HuH-7 (cell line): ENCODE measurements at places on chromosomes 7 and 10.

DNA sequence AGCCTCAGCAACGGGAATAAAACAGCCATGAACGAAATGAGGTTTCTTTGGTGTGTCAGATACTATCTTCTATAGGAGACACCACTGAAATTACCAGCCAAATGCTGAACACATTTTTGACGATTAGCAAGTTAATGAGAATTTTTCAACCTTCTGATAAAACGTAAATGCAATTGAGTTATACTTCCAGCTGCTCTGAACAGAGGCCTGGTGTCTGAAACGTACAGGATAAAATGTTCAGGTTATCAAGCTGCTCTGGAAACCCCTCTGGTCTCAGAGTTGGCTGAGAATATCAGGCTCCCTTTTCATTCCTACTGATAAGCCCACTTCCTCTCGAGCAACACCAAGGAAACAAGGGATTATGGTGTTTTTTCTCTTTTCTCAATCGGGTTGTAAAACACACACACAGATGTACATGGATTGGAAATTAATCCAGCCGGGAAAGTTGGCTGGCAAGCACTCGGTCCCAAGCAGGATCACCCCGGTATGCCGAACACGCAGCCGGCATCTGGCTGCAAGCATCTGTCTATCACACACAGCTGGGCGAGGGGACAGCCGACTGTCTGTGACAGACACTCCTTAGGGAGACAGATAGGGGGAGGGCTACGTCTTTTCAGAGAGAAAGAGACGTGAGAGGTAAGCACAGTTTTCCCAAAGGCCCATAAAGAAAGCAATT lies 171.8 kb downstream of the PRKAG2 start:
- DNase-seq = no peak

DNA sequence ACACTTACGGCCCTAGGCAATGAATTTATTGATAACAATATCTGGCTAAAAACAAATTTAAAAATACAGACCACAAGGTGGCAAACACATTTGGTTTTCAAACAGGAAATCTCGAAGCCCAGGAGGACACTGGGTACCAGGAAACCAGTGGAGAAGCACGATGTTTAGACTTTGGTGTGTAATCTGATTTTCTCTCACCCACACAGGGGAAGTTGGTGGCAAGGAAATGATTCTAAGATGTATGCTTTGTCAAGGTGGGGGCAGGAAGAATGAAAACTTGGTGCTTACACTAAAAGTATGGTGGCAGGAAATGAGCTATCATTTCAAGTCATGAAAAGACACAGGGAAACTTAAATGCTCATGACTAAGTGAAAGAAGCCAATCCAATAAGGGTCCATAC lies 113.2 kb upstream of the ANKRD1 start:
- DNase-seq = no peak

DNA sequence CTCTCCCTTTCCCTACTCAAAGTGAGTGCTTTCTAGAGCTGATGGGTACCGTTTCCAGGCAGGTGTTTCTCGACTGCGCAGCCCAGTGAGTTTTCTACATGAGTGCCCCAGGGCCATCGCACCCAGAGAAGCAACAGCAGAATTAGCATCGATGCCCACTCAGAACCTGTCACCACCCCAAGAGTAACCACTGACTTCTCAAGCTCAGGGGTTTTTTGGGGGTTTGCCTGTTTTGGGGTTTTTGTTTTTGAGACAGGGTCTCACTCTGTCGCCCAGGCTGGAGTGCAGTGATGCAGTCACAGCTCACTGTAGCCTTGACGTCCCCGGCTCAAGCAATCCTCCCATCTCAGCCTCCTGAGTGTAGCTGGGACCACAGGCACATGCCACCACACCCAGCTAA lies 25.7 kb downstream of the SNX8 start:
- DNase-seq = no peak

DNA sequence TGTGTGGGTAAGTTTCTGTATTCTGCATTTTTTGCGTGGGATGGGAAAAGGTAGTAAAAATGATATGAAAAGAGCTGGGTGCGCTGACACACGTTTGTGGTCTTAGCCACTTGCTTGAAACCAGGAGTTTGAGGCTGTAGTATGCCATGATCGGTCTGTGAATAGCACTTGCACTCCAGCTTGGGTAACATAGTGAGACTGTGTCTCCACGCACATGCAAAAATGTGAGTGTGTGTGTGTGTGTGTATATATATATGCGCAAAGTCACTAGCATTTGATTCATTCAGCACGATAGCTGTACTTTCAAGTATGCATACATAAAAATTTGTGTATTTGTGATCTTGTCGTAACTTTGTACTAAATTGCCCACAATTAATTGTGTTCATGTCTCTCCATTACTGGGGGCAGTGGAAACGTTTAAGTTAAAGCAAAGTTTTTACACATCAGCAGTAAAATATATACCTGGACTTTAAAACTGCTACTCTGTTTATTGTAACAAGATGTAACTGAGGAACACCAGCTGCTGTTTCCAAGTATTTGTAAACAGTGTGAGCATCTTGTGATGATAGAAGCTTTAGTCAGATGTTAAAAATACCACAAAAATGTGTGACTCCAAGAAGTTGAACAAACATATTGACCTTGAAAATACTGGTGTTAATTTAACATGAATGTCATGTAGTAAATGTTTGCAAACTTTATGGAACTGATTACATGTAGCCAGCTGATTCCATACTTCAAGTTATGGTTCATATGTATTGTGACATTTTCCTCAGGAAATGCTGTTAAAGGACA lies 1.6 kb downstream of the ZRANB1 start:
- no peak for DNase-seq

DNA sequence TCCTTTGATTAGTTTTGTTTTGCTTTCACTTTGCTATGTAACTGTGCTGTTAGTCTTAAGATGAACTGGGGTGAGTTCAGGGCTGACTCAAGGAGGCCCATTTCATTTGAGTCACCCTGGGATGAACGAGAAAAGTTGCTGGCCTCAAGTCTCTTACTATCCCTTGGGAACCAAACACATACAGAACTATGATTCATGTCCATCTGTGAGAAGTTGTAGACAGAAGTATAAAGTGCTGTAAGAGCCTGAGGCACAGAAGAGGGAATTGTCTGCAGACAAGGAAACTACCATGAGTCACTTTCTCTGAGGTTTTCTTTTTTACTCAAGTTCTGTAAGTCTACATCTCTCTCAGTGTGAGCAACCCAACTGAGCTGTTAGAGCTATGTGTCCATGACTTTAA lies 179.8 kb upstream of the CSTF2T start:
- no peak for DNase-seq

DNA sequence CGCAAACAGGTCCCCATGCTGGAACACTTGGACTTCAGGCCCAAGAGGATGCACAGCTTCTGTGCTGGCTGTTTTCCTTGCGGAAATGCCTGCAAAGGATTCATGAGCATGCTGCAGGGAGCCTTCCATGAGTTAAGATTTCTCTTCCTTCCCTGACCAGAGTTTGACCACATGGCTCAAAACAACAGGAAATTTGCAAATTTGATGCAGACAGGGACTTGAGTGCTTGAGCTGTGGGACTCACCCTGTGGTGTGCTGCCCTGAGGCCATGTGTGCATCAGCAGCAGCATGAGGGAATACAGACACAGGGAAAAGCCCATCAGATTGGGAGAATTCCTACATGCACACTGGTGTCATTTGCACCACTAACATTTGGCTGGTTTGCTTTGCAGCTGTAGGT lies 195.4 kb downstream of the CDC14C start:
- DNase-seq = no peak

DNA sequence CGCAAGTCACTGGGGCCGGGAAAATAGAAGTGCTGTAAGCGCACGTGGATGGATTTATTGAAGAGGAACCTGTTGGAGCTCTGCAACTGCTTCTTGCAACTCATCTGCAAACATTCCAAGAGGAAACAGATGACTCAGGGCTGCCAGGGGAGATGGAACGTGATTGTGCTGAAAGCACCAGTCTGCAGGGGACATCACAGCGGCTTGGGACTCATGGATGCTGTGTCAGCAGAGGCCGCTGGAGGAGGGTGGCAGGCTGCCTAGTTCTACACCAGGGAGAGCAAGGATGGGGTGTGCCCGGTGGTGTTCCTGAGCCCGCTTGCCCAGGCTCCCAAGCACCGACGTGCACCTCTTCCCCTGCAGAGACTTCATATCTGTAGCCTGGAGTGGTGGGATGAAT lies 515.7 kb downstream of the TCERG1L start:
- no peak for DNase-seq

DNA sequence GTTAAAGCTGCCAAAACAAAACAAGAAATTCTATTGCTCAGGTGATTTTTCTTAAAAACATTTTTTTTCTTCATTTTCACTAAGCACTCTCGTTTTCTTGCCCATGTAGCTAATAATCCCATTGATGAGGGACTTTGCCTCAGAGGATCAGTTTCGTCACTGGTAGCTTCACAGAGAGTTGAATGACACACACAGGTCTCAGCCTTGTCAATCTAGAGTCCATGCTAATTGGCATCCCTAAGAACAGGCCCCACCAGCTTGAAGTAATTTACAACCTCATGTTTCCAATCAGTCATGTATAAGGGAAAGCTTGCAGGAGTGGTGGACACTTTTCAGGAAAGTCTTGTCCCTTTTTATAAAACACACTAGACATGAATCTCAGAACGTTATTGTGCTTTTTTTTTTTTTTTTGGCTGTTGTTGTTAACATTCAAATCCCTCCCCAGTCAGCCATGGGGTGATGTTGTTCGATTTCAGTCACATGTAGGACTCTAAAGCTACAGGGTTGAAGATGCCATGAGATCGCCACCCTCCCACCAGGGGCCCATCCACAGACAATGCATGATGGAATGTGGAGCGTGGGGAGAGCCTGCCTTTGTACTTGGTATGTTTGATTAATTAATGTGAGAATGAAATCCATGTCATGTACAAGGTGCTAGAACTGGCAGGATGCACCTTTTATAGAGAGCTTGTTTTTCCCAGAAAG lies 232.4 kb upstream of the FZD8 start:
- DNase-seq = no peak

DNA sequence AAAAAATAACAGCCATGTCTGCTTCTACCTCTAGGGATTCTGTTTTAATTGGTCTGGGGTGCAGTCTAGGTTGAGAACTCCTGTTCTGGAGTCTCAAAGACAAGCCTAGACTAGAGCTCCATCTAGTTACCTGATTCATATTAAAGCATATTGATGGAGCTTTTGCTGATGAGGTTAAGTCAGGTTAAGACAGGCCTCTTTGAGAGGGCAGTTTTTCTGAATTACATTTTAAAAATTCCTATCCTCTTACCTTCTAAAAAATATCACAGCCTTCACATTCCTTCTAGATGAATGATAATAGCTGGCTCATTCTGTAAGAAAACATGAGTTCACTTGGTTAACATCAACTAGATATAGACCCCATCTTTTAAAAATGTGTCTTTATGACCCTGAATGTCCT lies 28.9 kb downstream of the MGAM start:
- DNase-seq = no peak

GRCh38 chr7:2521952-2522591 lies 2.5 kb downstream of the LFNG start:
- no peak for DNase-seq

DNA sequence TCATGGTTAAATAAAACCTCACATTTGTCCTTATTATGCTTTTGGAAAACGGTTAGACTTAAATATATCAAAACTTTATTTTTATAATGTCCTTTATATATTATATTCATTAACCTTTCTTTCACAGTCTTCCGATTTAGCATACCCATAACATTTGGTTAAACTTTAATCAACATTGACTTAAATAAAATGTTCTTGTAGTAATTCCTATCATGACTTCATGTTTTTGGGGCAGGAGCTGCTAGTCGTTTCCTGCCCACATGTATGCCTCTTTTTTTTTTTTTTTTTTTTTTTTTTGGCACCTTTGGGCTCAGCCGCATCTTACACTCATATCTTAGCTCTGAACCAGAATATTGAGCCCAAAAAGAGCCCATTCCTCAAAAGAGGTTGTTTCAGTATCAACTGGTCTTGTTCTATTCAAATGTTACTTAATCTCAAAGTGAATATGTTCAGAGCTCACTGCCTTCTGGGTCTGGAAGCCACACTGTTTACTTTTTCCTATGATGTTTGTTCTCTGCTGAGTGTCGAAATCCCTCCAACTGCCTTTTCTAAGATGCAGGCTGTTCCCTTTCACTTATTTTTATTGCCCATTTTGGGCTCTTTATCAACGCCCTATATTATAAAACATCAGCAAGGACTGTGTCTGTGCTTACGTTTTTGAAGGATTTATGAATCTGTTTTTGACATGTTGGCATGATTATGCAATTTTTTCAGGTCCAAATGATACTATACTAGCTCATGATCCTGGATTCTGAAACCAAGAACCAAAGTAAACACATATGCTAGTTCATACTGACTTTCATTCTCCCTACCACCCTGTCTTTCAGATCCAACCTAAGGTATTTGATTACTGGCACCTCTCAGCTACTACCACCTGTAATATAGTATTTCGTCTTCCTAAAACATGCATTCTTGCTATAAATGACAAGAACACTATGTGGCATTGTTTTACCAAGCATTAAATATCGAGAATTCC lies 914.4 kb downstream of the PCDH15 start:
- DNase-seq = peak; percentile 15

GRCh38 chr7:137968890-137969289 lies 33.0 kb downstream of the CREB3L2 start:
- DNase-seq = no peak

GRCh38 chr7:159143780-159144757 lies 598 bp downstream of the VIPR2 start:
- DNase-seq = no peak

DNA sequence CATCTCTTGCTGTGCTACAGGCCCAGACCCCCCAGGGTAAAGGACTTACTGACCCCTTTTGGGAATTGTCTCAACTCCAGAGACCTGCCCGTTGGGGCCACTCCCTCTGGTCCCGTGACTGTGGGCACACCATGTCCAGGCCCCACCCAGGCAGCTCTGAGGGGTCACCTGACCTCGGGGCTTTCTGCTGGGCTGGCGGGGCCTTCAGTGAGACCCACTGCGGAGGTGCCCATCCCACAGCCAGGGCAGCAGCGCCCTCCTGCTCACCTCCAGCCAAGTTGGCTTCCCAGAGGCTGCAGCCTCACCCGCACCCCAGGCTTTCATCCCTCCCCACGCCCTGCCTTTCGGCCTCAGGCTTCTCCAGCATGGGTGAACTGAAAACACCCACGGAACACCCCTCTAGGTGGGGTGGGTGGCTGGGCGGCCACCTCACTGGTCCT lies 147.2 kb downstream of the DNAJB6 start:
- no peak for DNase-seq

GRCh38 chr7:87105401-87105800 lies 45.9 kb upstream of the ELAPOR2 start:
- DNase-seq = no peak

- DNase-seq = no peak
Measured at GRCh38 chr10:113297226-113297625, 255.6 kb upstream of the HABP2 start.
